ENCODE measurements at places on chromosomes 3 and 15.

- DNase-seq, result no peak
These were observed 7.6 kb downstream of the CORO2B start for GRCh38 chr15:68586274-68586961.

DNA sequence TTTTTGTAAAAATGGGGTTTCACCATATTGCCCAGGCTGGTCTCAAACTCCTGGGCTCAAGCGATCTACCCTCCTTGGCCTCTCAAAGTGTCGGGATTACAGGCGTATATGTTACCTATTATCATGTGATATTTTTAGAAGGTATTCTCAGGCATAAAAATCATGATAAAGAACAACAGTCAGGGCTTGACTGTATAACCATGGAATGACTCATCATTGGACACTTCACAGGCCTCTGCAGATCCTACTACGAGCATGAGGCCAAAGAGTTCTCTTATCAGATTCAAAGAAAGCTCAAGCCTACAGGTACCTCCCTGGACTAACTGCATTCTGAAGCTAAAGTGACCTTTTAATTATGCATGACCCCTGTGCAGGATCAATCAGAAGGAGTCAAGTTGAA lies 91.7 kb upstream of the PRICKLE2 start:
- no peak for DNase-seq

- no peak for DNase-seq
These were observed 58.7 kb downstream of the CACNA2D2 start for GRCh38 chr3:50444782-50445181.

DNA sequence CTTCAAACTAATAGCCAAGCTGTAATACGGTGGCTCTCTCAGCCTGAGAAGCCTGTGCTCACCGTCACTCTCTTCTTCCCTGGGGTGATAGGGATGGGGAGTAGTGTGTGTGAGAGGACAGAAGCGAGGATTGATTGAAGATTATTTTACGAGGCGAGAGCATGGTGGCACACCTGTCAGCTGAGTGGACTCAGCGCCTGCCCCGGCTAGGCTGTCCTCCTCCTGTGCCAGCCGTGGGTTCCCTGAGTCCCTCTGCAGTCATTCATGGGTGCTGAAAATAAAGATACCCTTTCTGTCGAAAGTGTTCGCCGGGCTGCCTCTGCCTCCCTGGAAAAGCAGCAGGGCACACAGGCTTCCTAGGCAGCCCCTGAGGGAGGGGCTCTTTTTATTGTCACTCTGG lies 124.1 kb downstream of the PGPEP1L start:
- no peak for DNase-seq

GRCh38 chr3:195260280-195260905 lies 10.6 kb downstream of the XXYLT1 start:
- no peak for DNase-seq

DNA sequence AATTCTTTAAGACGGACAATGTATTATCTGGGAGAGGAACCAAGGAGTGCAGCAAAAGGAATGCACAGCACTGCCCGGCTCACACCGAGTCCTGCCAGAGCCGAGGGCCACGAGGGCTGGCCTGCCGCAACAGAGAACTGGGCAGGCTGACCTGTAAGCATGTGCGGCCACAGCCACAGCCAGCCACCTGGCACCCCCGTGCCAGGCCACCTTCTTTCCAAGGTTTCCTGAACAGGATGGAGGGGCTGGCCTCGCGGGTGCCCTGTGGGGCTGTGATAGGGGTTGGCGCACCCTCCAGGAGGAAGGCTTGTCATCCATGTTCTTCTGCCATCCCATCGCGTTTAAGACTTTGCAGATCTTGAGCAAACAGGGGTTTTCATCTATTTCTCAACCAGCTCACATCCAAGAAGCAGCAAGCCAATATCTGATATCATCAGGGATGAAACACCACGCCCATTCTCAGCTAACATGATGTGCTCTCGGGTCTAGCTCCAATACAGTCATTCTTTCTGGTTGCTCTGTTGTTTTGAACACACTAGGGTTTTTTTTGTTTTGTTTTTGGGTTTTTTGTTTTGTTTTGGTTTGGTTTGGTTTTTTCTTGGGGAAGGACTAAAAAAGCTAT lies 10.2 kb downstream of the CA12 start:
- DNase-seq, result no peak

GRCh38 chr15:88605189-88606069 lies 15.7 kb upstream of the AEN start:
- peak; percentile 12 for DNase-seq

DNA sequence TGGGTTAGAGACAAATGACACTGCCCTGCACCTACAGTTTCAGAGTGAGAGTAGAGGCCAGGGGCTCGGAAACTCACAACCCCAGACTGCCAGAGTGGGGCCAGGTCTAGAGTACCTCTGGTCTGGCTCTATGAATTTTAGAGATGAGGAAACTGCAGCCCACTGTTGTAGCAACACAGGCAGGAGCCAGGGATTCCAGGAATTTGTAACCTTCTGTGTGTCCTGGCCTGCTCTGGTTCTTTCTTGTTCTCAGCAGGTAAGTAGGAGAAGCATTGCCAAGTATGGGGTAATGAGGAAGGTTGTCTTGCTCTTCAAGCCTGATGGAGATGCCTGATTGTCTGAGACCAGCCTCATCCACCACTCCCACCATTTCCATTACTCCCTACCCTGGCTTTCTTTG lies 221.8 kb downstream of the UACA start:
- no peak for DNase-seq

DNA sequence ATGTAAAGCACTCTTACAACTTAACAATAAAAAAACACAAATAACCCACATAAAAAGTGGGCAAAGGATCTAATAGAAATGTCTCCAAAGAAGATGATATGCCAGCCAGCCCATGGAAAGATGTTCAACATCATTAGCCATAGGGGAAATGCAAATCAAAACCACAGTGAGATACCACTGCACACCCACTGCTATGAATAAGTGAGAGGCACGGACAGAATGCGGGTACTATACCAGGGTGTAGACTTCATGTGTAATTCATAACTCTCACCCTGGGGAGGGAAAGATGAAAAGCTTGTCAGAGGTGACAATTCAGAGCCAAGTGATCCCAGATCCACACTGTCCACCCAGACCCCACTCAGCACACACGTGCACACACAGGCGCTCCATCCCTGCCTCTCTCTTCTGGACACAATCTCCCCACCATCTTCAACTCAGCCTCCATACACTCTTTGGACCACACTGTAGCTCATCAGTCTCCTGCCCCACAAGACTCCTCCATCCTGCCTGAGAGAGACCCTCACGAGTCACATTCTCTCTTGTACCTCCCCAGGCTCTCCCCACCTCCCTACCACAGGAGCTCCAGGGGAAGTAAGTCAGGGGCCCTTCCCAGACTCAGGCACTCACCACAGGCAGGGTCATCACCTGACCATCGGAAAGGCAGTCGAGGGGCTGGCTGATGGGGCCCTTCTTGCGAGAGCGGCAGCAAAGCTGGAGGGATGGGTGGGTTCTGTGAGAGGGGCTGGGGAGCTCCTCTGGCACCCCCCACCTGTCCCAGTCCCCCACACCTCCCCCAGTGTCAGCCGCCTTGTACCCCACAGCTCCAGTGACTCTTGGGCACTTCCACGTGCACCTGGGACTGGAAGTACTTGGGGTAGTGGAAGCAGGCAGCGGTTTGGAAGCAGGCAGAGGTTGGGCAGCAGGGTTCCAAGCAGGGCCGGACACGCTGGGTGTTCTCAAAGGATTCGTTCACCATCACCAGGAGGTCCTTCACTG lies 21.3 kb downstream of the PLA2G4E start:
- no peak for DNase-seq

DNA sequence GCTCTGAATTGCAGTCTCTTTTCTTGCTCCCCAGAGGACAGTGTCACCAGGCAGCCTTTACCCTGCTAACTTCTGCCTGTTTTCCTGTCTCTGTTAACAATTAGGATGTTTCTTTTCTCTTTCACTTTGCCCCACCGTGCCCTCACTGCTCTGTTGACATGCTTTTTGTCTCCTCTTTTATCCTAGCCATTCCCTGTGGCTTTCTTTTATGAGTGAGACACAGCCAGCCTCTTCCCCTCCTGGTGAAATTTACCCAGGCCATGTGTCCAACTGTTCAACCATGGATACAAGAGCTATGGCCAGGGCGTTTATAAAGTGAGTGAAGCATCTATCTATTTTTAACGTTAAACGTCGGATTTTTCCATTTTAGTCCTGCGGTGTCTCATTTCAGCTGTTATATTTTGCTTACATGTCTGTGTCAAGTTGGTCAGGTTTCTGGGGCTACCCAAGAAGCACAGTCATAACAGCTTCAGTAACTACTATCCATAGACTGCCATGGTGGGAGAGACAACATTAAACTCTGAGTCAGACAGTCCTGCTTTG lies 443.2 kb upstream of the AZI2 start:
- peak; percentile 1 for DNase-seq

DNA sequence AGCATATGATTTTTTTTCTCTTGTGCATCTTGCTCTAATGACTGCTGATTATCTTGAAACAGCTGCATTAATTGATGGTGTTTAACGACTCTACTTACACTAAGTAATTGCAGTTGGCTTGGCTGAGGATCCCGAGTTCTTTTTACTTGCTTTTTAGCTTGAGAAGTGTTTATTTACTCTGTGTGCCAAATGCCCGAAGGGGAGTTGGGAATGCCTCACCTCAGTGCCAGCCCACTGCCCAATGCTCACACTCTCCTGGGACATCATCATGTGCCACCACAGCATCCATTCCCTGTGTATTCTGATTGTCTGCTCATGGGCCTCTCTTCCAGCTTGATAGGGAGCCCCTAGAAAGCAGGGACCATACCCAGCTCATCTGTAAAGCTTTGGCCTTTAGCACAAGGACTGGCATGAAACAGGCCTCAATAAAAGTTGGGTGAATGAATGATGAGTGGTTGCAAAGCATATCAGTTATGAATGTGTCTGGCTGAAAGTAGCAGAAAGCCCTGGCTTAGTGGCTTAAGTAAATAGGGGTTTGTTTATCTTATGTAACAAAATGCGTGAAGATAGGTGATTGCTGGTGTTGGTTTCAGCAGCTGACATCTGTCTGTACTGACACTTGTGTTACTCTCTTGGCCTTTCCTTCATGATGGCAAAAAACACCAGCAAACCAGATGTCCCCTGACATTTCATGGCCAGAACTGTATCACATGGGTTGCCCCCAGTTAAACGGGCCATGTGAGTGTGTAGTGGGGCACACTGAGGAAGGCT lies 8.1 kb downstream of the PXYLP1 start:
- peak; percentile 19 for DNase-seq

- DNase-seq, result no peak
These were observed 133.2 kb upstream of the STRIT1 start for GRCh38 chr3:155426524-155427230.

DNA sequence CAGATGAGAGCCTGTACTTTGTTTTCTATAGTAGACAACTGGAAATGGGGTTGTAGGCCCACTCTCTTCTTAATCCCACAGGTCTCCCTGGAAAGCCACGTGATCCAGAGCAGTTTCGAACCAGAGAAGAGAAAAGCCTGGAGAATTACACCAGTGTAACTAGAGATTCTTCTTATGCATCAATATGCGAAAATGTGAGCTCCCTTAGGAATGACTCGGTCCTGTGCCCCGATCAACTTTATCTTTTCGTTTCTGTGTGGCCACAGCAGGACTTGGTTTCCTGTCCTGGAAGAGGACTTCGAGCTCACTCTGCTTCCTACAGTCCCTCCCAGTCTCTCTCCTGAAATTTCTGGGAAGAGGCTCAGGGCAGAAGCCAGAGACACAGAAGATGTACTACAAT lies 73.8 kb upstream of the TPM1 start:
- no peak for DNase-seq

DNA sequence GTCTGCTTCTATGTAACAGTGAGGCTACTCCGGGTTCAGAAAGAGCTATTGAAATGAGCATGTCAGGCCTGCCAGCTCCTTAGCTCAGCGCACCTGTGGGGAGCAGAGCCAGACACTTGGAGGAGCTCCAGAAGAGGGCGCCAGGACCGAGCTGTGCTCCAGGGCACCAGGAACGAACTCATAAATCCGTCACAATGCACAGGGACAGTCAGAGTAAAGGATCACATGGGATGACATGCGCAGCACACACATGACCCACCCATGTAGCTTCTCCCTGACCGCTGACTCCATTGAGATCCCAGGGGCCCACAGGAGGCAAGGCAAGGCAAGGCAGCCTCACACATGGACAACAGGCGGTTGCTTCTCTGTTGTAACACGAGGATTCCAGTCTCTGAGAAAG lies 26.0 kb upstream of the GNB5 start:
- no peak for DNase-seq

- no peak for DNase-seq
These were observed 26.4 kb upstream of the SKIL start for GRCh38 chr3:170331143-170331542.

GRCh38 chr3:64673159-64673715 lies 14.6 kb downstream of the ADAMTS9 start:
- no peak for DNase-seq

- DNase-seq, result no peak
These were observed 648.8 kb upstream of the KCNMB2 start for GRCh38 chr3:177887475-177887874.

GRCh38 chr3:153330901-153331300 lies 168.9 kb downstream of the RAP2B start:
- no peak for DNase-seq

- DNase-seq, result no peak
These were observed 60.8 kb downstream of the TM4SF4 start for GRCh38 chr3:149535333-149535685.

DNA sequence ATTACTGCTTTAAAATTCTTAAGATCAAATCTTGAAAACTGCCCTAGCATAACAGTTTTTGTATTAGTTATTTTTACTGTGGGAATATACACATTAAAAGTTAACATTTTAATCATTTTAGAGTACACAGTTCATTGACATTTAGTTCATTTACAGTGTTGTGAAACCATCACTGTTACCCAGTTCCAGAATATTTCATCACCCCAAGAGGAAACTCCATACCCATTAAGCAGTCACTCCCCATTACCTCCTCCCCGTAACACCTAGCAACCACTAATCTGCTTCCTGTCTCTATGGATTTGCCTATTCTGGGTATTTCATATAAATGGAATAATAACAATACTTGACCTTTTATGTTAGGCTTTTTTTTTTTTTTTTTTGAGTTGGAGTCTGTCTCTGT lies 164.1 kb upstream of the LRRFIP2 start:
- DNase-seq, result no peak

GRCh38 chr15:75584121-75584520 lies 5.0 kb upstream of the PTPN9 start:
- DNase-seq, result no peak
